Type B pancreatic cell (in vitro differentiated cells): ENCODE measurements at places on chromosomes 7 and 10. TPM values are rescaled to one million over a fixed set of nuclear protein-coding genes. Genes with fewer than 3 reads are reported as not detected.

DNA sequence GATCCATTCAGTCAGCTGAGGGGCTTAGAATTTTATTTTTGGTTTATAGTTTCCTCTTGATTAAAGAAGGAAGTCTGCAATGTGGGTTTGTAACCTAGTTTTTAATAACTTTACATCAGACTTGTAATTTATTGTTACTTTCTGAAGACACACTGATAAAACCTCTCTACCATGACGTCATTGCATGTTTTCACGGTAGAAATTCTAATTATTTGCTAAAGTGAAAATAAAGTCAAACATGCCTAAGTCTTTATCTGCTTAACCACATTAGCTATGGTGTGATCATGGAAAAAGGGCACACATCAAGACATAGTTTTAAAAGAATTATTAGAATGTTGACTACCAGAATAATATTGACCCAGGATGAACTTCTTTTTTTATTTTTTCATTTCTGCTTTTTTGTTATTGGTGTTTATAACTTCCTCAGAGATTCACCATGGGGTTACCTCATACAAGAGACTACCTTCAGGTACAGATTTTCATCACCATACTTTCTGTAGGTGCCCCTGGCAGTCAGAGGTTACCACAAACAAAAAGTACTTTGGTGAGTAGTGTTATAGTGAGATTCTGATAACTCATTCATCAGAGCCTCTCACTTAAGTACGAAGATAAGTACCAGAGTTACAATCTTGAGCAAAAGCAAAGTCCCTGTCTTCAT lies 7.0 kb upstream of the PANK1 start:
- no peak for DNase-seq

DNA sequence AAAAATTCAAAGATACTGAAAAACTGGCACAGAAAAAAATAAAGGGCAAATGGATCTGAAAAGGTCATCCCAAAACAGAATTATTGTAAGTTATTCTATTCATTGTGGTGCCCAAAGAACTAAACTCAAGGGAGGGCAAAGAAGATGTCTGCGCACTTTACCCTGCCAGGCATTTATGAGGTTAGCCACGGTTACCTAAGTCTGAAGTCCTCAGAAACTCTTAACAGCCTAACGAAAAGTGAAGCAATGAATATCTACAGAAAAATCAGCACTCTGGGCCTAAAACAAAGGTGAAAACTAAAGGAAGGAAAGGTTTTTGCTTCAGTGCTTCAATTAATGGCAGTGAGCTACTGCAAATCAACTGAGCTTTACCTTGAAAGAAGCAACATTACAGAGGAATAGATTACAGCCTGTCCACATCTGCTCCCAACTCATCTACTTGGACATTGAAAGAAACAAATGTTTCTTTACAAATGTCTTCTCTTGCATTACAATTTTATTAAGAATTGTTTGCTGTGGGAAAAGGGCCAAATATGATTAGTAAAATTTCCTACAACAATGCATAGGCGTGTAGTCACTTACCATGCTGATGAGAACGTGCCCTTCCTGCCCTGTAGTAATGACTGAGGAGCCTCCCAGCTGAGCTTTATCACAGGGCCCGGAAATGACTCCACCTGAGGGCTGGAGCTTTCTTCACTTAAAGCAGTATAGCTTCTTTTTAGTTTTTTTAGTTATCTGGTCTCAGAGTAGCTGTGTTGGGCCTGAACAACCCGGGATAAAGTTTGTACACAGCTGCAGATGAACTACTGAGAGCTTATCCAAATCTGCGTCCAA lies at the start of gene TUBAL3:
Gene TUBAL3, minus strand, starts transcription at position 621 of the 834 bp plus-strand sequence. Its CDS starts 36 bp downstream, at position 585.
- no peak for DNase-seq

DNA sequence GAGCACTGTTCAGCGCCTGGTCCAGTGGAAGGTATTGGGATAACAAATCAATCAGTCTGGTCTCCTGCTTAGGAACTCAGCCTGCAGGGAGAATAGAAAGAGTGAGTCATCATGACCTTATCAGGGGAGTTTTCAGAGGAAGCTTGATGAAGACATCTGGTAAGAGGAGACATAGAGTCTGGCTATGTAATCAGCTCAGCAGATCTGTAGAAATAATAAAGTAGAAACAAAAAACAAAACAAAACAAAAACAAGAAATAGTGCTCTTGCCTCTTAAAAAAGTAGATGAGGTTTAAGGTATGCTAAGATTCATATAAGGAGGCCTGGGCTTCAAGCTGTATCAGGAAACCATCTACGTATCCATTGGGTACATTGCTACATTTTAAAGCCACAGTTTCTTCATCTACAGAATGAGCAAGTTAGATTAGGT lies 14.4 kb downstream of the TAS2R41 start:
- no peak for DNase-seq

DNA sequence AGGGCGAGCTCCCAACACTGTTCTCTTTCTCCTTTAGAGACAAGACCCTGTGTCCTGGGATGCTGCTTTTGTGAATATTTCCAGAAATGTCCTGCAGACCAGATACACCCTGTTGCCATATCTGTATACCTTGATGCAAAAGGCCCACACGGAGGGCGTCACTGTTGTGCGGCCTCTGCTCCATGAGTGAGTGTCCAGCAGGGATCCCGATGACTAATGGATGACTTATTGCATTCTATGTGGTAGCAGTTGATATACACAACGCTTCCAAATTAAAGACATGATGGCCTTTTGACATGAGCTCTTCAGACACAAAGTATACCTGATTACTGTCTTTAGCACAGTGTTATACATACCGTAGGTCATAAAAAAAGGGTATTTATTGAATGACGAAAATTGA lies 45.0 kb upstream of the MGAM2 start:
- no peak for DNase-seq

DNA sequence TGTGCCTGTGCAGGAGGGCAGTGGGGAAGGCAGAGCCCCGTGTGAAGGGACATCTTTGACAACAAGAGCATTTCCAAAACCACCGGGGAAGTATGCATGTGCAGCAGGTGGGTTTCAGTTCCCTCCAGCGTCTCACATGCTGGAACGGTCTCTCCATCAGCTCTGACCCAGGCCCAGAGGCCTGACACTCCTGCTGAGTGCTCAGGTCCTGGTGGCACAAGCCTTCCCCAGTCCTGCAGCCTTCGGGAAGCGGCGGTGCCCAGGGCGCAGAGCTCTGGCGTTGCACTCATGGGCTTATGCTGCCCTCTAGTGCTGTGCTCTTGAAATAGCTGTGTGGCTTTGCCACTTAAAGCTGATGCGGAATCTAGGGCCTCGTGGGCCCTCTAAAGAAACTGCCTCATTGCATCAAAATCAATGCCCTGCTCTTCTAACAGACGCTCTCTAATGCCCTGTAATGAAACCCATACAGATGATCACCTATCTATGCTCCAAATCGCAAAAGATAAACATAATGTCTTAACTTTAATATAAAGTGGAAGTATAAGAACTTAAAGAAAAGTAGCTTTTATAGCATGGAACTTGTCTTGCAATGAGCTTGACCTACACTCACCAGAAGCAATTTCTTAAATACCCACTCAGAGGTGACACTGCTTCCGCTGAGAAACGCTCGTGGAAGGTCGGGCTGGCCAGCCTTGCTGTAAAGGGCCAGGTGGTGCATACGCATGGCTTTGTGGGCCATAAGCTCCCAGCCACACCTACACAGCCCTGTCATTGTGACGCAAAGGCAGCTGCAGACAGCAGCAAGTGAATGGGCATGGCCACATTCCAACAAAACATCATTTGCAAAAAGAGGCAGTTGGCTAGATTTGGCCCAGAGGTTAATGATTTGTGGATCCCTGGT lies 38.6 kb downstream of the CLRN3 start:
- no peak for DNase-seq

The PTF1A gene
- 0.51 and 1.4 TPM in 2 replicates for total RNA-seq

The ITGA8 gene
- total RNA-seq, result 1.1 and 10.1 TPM in 2 replicates

DNA sequence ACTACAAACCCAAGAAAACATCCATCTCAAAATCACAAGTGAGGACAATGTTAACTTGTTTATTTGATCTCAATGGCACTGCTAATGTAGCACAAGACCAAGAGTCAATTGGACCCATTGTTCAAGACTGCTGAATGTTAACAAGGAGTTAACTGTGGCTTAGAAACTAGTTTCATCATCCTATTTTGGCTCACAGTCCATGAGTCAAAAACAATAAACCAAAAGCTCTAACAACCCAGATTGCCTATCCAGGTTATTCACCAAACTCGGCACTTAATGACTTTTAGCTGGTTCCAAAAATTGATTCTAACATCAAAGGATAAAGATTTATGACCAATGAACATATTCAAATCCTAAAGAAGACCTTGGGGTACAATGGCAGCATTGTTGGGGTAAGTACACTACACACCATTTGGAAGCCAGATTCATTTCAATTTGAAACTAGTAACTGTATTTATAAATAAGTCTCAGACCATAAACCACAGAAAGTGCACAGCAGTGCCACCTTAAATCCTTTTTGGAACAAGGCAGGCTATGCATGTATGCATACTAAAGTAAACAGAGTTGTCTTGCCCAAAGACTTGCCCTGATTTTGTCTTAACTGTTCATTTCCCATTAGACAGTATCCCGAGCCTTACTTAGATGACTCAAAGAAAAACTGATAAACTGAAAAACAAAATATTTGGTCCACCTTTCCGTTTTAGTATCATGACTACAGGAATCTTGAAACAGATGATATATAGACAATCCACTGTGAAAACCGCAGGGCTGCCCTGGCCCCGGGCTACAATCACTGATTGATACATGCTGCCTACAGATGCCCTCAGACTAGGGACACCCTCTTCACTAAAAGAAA lies 84.5 kb downstream of the SRPK2 start:
- no peak for DNase-seq

The SSC4D gene
- 1.7 and 4.9 TPM in 2 replicates for total RNA-seq

The LRRC4 gene
- total RNA-seq, result 12.5 and 37.7 TPM in 2 replicates

GRCh38 chr7:117435475-117436043 lies 8.3 kb upstream of the ASZ1 start:
- DNase-seq, result no peak

- DNase-seq, result no peak
These were observed 517.0 kb downstream of the INHBA start for GRCh38 chr7:41185851-41186250.

The AGR2 gene
- 116 and 179 TPM in 2 replicates for total RNA-seq
